Muscle of back (tissue), 13 donors: ENCODE measurements at places on chromosomes 6 and 20. TPM values are rescaled to one million over a fixed set of nuclear protein-coding genes. Genes with fewer than 3 reads are reported as not detected.

The LPA gene
- not detected for polyA plus RNA-seq

The GPR6 gene
- polyA plus RNA-seq = not detected

The C20orf202 gene
- polyA plus RNA-seq = 0.38 TPM

The RAB44 gene
- polyA plus RNA-seq = not detected

The PHACTR1 gene
- 8.3 TPM for polyA plus RNA-seq

The TMEM217 gene
- 0.61 TPM for polyA plus RNA-seq

The KCNK15 gene
- polyA plus RNA-seq = 0.16 TPM
